ENCODE measurements at places on chromosomes 6 and 20.
A peak's percentile ranks its signal among the peaks of the same experiment; 100 is the strongest.

GRCh38 chr20:41854765-41855164 lies 236.6 kb upstream of the CHD6 start:
- no peaks in the 10 kb centered on the region for H3K27me3 ChIP-seq
- no peak overlapping the region for H3K27ac ChIP-seq
- H3K4me3 ChIP-seq: no peak overlapping the region
- no peak for DNase-seq
- no peaks in the 10 kb centered on the region for H3K4me1 ChIP-seq
- H3K36me3 ChIP-seq: no peaks in the 10 kb centered on the region

DNA sequence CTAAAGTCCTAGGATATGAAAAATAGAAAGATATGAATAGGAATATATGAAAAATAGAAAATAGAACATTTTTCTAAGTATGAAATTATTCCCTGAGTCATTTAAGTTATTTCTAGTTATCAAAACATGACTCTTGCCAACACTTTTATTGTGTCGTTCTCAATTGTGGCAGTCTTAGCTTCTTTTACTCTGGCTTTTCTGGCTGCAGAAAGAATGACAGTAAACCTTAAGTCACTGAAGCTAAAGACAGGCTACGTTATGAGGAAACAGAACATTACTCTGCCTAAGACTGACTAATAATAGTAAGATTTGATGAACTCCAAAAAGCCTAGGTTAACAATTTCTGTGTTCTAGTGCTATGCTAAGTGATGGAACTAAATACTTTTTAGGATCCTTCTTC lies 74.6 kb downstream of the AIG1 start:
- H3K4me1 ChIP-seq: no peaks in the 10 kb centered on the region
- no peak for DNase-seq
- H3K27ac ChIP-seq: no peak overlapping the region

DNA sequence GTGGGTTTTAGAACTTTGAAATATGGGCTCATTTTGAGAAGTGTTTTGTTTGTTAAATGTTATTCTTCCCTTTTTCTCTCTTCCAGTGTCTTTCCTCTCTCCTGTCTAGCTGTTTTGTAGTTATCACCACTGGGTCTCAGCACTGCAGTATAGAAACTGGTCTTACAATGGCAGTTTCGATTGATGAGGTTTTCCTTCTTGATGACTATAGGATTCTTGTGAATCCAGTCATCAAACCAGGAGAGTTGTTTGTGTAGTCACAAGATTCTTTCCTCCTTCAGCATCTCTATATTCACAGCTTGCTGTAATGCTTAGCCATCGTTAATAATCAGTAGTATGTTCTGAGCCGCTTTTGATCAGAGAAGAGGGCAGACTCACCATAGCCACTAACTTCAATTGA lies 172.3 kb downstream of the OGFRL1 start:
- no peaks in the 10 kb centered on the region for H3K4me1 ChIP-seq
- DNase-seq: no peak
- H3K27ac ChIP-seq: no peak overlapping the region
- H3K27me3 ChIP-seq: no peaks in the 10 kb centered on the region
- H3K36me3 ChIP-seq: no peaks in the 10 kb centered on the region

DNA sequence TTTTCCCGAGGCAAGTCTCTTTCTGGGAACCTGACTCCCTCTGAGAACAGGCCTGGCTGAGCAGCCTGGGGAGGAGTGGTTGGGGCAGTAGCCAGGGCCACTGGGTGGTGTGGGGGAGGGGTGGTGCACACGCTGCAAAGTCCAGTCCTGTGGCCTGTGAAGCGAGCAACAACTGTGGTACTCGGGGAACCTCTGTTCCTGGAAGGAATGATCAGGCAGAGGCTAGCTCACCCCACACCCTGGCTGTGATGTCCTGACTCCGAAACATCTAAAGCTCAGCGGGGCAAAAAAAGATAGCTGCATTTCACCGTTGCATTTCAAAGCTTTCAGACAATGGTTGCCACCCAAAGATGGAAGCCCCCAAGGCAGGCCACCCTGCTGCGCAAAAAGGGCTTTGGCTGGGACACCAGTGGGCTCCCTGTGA lies 25.5 kb downstream of the PCK1 start:
- no peak for DNase-seq
- H3K4me1 ChIP-seq: no peaks in the 10 kb centered on the region

GRCh38 chr6:87600576-87600975 lies 10.6 kb downstream of the ORC3 start:
- H3K36me3 ChIP-seq: no peaks in the 10 kb centered on the region
- no peaks in the 10 kb centered on the region for H3K4me1 ChIP-seq
- DNase-seq: no peak
- no peak overlapping the region for H3K4me3 ChIP-seq
- no peaks in the 10 kb centered on the region for H3K27me3 ChIP-seq
- H3K27ac ChIP-seq: no peak overlapping the region

GRCh38 chr20:5127204-5127858 lies 523 bp downstream of the CDS2 start:
- no peaks in the 10 kb centered on the region for H3K27me3 ChIP-seq
- peak; percentile 85 for DNase-seq
- H3K4me1 ChIP-seq: peaks cover 2% of the 10 kb centered on the region
- peaks cover 3% of the 10 kb centered on the region for H3K36me3 ChIP-seq

DNA sequence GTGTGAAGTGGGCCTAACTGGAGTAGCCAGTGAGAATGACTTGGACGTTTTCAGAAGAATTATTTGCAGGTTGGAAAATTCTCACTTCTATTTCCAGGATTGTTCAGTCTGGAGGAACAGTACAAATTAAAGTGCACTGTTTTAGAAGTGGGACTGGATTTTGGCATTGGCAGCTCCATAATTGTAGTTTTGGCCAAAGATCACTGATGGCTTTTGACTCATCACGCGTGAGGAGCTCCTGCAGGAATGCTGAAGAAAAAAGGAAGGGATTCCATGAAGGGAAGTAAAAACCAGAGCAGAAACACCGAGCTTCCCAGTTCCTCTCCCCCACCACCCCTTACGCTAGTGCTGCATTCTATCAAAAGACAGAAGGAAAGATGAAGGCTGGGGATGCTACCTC lies 103.5 kb downstream of the JARID2 start:
- H3K27me3 ChIP-seq: no peaks in the 10 kb centered on the region
- H3K4me3 ChIP-seq: no peak overlapping the region
- H3K4me1 ChIP-seq: peaks cover 11% of the 10 kb centered on the region
- no peaks in the 10 kb centered on the region for H3K36me3 ChIP-seq

DNA sequence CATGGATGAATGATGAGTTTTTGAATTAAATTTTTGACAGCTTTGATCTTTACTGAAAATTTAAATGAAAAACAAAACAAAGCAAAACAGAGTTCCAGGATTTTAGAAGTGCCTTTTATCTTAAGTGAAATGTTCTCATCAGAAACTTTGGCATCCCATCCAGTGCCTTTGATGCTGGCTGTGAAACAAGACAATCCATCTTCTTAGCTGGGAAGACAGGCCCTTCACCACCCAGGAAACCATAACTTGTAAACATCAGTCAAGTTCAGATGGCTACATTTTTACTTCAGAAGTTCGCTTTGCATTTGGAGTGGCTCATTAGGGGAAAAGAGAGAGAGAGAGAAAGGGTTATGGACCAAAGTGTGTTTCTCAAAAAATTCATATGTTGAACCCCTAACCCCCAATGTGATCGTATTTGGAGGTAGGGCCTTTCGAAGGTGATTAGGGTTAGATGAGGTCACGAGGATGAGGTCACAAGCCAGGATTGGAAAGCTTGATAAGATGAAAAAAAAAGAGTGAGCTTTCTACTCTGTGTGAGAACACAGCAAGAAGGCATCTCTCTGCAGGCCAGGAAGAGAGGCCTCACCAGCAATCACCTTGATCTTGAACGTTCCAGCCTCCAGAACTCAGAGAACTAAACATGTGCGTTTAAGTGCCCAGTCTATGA lies 366.5 kb downstream of the PRKN start:
- no peak overlapping the region for H3K4me3 ChIP-seq
- no peak overlapping the region for H3K27ac ChIP-seq
- no peaks in the 10 kb centered on the region for H3K36me3 ChIP-seq
- H3K27me3 ChIP-seq: no peaks in the 10 kb centered on the region
- DNase-seq: no peak
- no peaks in the 10 kb centered on the region for H3K4me1 ChIP-seq

GRCh38 chr6:144804246-144804790 lies 519.2 kb downstream of the UTRN start:
- H3K36me3 ChIP-seq: no peaks in the 10 kb centered on the region
- H3K4me3 ChIP-seq: no peak overlapping the region
- no peaks in the 10 kb centered on the region for H3K27me3 ChIP-seq
- H3K4me1 ChIP-seq: no peaks in the 10 kb centered on the region
- H3K27ac ChIP-seq: no peak overlapping the region

DNA sequence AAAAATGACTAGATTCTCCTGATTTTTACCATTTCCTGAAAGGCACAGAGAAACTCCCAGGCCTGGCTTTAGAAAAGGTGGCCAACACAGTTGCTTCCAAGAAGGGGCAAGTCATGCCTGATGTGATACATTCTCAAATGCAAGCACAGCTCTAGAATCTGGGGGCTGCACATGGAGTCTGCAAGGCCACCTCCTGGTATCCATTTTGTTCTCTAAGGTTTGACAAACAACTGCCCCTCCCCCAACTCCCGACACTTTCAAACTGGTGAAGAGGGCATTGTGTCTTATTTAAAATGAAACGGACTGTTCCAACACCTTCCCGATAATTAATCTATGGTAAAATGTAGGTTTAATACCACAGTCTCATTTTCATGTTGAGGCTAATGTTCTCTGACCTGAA lies 220.2 kb upstream of the CEP162 start:
- no peaks in the 10 kb centered on the region for H3K4me1 ChIP-seq
- no peak overlapping the region for H3K27ac ChIP-seq
- DNase-seq: peak; percentile 49
- H3K36me3 ChIP-seq: no peaks in the 10 kb centered on the region

- H3K4me3 ChIP-seq: no peak overlapping the region
- no peak for DNase-seq
- H3K36me3 ChIP-seq: no peaks in the 10 kb centered on the region
- no peak overlapping the region for H3K27ac ChIP-seq
- no peaks in the 10 kb centered on the region for H3K4me1 ChIP-seq
Observed at GRCh38 chr6:168574075-168574698, 133.2 kb downstream of the SMOC2 start.

DNA sequence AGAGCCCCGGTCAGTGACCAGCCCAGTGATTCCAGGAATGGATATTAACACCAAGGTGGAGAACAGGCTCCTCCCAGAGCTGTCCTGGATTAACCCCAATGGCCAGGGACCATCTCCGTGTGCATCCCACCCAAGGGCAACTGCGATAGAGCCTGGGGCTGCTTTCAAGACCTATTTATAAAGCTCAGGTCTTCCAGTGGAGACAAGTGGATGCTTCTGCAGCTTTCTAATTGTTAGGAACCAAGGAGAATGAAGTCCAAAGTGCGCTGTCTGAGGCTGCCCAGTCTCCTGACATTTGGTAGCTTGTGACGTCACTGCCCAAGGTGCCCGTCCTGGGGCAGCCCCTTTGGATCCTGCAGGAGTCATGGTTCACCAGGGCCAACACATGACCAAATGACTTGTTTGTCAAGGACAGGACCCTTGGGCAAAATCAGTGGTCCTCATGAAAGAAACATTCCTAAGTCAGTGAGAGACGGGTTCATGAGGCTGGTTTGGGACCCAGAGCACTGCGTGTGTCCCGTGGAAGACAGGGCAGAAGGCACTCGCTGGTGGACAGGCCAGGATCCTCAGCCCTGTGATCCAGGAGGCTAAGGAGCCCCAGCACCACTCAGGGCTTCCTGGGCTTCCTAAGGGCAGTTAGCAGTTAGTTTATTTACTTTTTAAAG lies 174.9 kb downstream of the ANKRD60 start:
- H3K27ac ChIP-seq: no peak overlapping the region
- DNase-seq: no peak
- no peaks in the 10 kb centered on the region for H3K36me3 ChIP-seq

- H3K4me3 ChIP-seq: no peak overlapping the region
- H3K27ac ChIP-seq: no peak overlapping the region
- DNase-seq: no peak
- H3K36me3 ChIP-seq: no peaks in the 10 kb centered on the region
- H3K27me3 ChIP-seq: no peaks in the 10 kb centered on the region
Observed at GRCh38 chr6:99871641-99872040, 122.4 kb downstream of the MCHR2 start.

DNA sequence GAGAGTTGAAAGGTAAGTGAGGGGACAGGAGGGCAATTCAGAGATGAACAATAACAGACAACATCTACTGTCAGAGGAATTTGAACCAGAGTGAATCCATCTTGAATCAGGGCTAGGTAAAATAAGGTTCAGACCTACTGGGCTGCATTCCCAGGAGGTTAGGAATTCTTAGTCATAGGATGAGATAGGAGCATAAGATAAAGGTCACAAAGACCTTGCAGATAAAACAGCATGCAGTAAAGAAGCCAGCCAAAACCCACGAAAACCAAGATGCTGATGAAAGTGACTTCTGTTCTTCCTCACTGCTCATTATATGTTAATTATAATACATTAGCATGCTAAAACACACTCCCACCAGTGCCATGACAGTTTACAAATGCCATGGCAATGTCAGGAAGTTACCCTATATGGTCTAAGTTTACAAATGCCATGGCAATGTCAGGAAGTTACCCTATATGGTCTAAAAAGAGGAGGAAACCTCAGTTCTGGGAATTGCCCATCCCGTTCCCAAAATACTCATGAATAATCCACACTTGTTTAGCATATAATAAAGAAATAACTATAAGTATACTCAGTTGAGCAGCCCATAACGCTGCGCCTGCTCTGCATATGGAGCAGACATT lies 248.5 kb downstream of the HAO1 start:
- no peaks in the 10 kb centered on the region for H3K36me3 ChIP-seq
- no peak overlapping the region for H3K27ac ChIP-seq
- no peak overlapping the region for H3K4me3 ChIP-seq

- no peaks in the 10 kb centered on the region for H3K4me1 ChIP-seq
- H3K27ac ChIP-seq: no peak overlapping the region
- no peaks in the 10 kb centered on the region for H3K36me3 ChIP-seq
Observed at GRCh38 chr6:136483906-136484305, 66.3 kb downstream of the MAP7 start.

- H3K36me3 ChIP-seq: no peaks in the 10 kb centered on the region
- H3K27me3 ChIP-seq: peaks cover 68% of the 10 kb centered on the region
- H3K4me1 ChIP-seq: peaks cover 2% of the 10 kb centered on the region
- H3K27ac ChIP-seq: no peak overlapping the region
Observed at GRCh38 chr6:1616701-1617463, 7.2 kb downstream of the FOXC1 start.

DNA sequence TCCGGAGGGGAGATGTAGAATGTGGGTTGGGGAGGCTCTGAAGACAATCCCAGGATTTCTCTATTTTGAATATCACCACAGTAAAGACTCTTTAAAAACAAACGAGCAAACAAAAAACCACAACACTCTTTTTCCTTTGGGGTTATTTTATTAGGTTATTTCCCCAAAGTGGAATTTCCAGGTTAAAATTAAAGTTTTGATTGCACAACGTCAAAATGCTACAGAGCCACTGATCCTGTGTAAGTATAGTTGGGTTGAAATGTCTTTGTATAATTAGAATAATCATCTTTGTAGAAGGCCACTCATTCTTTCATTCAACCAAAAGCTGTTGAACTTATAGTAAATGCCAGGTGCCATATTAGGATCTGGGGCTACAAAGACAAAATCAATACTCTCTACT lies 19.6 kb upstream of the PIM1 start:
- no peaks in the 10 kb centered on the region for H3K27me3 ChIP-seq
- no peak overlapping the region for H3K4me3 ChIP-seq
- H3K36me3 ChIP-seq: no peaks in the 10 kb centered on the region
- no peak for DNase-seq

GRCh38 chr6:124694139-124694705 lies 268.0 kb upstream of the RNF217 start:
- no peaks in the 10 kb centered on the region for H3K4me1 ChIP-seq
- H3K4me3 ChIP-seq: no peak overlapping the region
- no peak for DNase-seq
- no peaks in the 10 kb centered on the region for H3K36me3 ChIP-seq
- no peaks in the 10 kb centered on the region for H3K27me3 ChIP-seq

- no peak overlapping the region for H3K4me3 ChIP-seq
- H3K27me3 ChIP-seq: no peaks in the 10 kb centered on the region
- no peaks in the 10 kb centered on the region for H3K4me1 ChIP-seq
- DNase-seq: no peak
- H3K36me3 ChIP-seq: no peaks in the 10 kb centered on the region
Observed at GRCh38 chr20:62595491-62595890, 46.8 kb upstream of the SLCO4A1 start.

Measured in mesendoderm (in vitro differentiated cells).